Hematopoietic multipotent progenitor cell treated with erythropoietin and hydrocortisone succinate and interleukin-3 and kit ligand, for 6 days (in vitro differentiated cells): ENCODE measurements at places on chromosomes 12 and 14.

DNA sequence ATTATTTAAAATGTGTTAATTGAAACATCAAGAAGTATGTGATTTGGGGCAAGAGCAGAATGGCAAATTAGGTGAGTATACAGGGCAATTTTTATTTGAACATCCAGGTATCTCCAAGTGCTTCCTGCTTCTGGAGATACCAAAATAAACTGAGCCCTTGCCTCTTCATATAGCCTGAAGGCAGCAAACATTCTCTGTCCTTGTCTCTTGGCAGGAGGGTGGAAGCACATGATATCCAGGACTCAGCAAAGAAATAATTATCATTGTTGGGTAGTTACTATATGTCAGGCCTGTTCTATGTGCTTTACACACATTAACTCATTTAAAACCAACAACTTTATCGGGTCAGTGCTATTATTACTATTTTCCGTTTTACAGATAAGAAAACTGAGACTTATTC, 12.5 kb downstream of the LIN7A start:
- no peak for DNase-seq

DNA sequence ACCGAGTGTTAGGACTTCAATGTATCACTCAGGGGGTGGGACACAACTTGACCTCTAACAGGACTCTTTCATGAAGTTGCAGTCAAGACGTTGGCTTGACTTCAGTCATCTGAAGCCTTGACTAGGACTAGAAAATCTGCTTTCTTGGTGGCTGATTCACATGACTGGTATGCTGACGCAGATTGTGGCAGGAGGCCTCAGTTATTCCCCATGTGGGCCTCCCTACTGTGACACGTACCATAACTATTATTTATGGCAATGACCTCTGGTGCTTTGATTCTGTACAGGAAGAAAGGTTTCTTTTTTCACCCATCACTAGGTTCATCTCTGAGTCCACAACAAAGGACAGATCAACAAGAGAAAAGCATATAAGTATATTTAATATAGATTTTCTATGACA, 270.4 kb downstream of the NEDD1 start:
- no peak for DNase-seq

GRCh38 chr14:35403114-35403602, 1.4 kb downstream of the NFKBIA start:
- DNase-seq, result no peak

DNA sequence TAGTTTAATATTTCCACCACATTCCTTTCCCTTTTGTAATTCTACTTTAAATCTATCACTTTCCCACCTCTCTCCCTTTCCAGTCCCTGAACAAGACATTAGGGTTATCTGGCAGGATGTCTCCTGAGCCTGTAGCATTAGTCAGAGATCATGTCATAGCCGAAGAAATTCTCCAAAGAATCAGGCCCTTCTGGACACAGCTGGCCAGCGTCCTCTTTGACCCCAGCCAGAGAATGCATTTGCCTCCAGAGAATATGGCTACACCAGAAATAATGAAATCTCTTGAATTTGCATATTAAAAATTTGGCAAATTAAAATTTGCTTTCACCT, 56.7 kb downstream of the NTF3 start:
- DNase-seq, result no peak

DNA sequence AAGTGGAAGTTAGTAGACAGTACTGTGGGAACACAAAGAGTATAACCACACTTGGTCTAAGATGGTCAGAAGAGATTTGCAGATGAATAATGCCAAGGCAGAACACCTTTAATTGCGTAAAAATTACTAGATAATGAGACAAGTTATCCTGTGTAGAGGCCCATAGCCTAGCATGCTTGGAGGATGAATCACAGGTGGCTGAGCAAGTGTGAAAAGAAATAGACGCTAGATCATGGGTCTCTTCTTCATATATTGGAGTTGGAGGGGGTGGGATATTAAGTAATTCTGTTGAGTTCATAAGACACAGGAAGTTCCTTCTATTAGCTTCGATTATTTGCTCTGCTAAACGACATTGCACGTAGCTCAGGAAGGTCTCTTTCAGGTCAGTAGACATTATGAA, 454.3 kb upstream of the LMO3 start:
- no peak for DNase-seq

- DNase-seq, result peak; percentile 36
Measured at GRCh38 chr14:24246765-24247212, 4.4 kb upstream of the TINF2 start.

DNA sequence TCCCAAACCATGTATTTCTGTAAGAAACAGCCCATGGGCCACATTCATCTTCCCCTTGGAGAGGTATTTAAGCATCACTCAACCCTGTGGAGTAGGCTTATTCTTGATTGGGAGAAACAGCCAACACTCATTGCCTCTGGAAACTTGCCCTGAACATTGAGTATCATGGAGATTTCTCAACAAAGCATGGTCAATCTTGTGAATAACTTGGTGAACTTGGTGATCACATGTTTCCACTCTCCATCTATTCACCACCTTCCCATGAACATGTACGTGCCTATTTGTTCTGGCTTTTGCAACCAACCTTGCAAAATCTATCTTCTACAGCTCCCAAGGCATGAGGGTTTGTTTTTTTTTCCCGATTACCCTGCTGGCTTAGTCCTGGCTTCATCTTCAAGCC, 163.2 kb downstream of the PAH start:
- no peak for DNase-seq

- no peak for DNase-seq
Measured at GRCh38 chr14:74545386-74545785, 51.8 kb downstream of the ISCA2 start.

DNA sequence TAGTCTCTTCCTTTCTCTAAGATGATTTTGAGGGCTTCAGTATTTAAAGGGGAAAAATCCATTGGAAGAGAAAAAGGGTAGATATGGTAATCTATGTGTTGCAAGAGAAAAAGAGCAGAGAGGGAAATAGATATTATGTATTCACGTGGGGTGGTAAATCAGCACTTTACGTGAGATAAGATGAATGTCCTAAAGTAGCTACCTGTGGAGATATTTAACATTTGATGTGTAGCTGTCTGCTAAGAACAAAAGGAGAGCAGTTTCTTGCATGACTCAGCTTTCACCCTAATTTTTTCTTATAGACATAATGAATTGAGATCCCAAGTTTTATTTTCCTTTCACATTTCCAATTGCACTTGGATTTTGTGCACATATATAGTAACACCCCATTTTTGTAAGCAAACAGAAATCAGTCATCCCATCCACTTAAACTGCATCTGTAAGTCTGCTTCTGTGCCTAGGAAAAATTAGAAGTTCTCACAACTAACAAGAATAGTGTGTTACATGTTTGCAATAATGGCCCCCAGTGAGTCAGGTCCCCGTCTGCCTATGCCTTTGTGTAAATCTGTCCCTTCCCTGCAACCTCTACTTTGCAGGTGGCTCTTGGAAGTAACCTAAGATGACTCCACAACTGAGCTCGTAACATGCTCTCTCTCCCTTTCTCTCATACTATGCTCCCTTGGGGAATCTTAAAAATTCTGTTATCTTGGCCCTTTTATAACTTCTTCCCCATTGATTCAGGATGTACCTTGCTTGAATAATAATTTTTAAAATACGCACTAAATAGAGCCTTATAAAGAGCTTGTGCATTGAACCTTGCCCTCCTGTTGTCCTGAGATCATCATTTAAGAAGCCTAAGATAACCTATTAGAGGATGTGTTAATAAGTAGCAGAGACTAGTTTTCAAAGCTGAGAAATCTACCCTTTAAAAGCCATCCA, 3.7 kb downstream of the TMTC3 start:
- DNase-seq, result no peak

GRCh38 chr14:71247106-71247505, 339.8 kb downstream of the PCNX1 start:
- DNase-seq, result no peak

DNA sequence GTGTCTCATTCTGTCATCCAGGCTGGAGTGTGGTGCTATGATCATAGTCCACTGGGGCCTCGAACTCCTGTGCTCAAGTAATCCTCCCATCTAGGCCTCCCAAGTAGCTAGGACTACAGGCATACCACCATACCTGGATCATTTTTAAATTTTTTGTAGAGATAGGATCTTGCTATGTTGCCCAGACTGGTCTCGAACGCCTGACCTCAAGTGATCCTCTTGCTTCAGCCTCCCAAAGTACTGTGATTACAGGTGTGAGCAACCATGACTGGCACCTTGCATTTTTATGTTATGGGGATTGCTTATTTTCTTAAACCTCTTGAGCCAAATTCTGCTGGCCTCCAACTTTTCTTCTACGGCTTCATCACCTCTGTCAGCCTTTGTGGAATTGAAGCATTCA, 26.9 kb downstream of the PRORP start:
- no peak for DNase-seq

DNA sequence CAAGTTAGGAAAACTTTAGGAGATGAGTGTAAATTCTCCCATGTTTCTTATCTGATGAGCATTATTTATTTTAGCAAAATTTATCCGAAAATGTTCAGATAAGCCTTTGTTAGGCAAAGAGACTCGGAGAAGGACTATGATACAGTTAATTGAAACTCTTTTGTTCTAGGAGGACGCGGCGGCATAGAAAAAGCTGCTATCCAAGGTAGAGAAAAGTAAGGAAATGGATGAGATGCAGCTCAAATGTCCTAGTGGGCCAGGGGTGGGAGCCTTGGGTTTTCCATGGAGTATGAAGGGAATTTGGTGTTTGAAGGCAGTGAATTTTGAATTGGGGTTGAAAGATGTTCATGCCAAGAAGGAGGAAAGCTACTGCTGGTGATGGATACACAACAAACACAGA, 1504.5 kb downstream of the AACS start:
- DNase-seq, result no peak

- DNase-seq, result no peak
Measured at GRCh38 chr12:62448436-62448835, 18.2 kb upstream of the MON2 start.

DNA sequence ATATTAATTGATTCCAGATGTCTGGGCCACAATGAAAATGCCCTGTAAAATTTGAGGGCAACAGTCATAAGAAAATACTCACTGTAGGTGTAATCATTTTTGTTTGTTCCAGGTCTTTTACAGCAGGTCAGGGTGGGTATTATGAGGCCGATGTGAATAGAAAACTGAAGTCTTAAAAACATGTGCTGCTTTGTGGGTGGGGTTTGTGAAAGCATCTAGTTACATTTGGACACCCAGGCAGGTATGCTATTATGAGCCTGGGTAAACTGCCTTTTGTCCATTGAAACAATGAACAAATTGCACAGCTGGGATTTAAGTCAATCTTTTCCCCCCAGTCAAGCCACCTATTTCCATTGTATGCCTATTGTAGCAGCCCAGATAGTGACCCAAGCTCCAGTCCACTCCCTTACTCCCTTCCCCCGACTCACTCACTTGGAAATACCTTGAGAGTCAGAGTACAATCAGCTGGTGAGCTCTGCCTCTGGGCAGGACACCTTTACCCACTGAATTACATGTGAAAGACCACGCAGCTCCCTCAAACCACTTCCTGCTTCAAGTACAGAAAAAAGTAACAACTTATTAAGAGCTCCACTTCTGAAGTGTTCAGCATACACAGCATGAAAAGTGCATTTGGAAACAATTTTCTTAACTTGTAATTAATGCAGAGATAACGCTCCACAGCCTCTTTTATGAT, 1.8 kb downstream of the IGF1 start:
- no peak for DNase-seq

DNA sequence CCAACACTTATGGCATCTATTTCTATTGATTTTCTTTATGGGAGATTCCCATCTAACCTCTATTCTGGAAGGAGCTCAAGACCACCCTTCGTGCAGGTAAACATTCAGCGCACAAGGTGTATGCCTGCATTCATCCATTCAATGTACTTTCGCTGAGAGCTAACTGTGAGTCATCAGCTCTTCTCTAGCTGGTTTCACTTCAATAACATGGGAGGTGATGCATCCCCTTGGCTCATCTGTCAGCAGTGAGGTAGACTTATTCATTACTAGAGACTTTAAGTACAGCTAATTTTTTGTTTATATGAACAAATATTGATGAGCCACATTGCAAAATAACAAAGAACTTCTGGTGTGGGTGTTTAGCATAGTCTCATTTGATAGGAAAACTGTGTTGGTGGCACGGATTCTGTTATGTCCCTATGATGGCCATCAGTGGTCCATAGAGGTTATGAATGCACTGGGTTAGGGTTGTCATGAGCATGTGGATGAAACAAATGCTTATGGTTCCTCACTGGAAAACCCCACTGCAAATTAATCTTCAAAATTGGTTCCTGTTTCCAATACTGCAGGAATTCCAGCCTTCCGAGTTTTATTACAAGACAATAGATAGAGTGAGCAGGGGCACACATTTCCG, 1151.0 kb downstream of the BCL11B start:
- no peak for DNase-seq

DNA sequence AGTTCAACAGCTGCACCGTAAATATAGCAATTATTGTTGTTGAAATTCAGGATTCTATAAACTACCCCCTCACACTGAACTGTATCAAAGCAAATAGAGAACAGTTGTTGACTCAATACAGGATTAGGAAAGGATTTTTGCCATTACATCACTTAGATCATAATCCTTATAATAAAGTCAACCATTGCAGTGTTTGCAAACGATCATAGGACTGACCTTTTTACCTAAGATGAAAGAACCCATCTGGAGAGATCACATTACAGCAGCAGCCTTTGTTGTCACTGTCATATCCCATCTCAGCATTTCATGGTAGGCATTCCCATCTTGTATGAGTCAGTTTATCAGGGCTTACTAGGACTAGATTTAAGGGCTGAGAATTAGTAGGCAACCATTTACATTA, 96.1 kb downstream of the IPO8 start:
- DNase-seq, result no peak

- DNase-seq, result no peak
Measured at GRCh38 chr12:76143343-76144244, 59.1 kb upstream of the NAP1L1 start.

DNA sequence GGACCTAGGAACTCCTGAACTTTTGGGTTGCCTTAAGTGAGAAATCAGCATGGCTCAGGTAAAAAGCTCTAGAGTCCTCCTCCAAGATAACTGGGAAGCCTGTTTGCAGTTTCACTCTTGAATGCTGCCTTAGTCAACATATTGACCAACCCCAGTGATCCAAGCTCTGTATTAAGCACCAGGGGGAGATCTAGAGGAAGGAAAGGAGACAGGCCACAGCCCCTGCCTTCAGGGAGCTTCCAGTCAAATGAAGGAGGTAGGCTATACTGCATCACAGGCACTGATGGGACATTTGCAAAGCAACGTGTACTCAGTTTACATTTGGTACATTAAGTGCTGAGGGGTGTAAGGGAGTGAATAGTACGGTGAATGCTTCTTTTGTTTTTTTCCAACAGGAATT, 1.2 kb upstream of the CSAD start:
- DNase-seq, result no peak

DNA sequence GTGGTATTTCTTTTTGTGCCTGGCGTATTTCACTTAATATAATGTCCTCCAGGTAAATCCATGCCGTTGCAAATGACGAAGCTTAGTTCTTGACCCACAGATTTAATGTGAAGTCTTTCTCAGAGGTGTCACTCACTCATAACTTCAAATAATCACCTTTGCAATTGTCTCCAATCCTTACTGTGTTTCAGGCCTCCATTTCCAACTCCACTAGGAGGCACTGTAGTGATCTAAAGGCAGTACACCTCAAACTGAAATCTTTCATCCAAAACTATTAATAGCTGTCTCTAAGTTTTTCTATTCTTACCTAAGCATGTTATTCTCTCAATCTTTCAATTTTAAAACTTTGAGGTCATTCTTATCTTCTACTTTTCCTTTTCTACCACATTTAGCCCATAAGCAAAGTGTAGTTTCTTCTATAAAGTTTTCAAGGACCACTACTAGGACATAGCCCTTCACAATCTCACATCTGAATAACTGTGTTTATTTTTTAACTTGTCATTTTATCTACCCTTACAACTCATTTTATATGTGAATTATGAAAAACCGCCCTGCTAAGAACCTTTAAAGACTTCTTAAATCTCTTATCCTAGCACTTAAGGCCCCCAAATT, 25.5 kb upstream of the FBXO34 start:
- peak; percentile 76 for DNase-seq

- no peak for DNase-seq
Measured at GRCh38 chr14:79961197-79961596, 250.1 kb downstream of the DIO2 start.
